ENCODE measurements at places on chromosomes 1 and 21. TPM values are rescaled to one million over a fixed set of nuclear protein-coding genes. Genes with fewer than 3 reads are reported as not detected.

DNA sequence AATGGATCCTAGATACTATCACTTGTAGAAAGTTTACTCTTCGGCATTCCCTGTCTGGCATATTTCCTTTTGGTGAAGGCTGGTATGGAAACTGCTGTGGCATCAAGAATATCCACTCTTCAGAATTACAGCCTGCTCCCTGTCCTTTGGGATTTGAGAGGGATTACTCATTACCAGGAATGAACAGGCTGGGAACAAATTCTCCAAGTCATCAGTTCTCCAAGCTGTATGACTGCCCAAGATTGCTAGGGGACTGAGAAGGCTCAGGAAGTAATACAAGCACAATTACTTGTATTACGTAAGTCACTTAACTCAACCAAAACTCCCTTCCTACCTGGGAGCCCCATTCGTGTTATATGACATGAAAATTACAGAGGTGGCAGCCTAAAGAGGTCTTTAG is 49.6 kb downstream of the CD58 start:
- peak overlapping the region; percentile 45 for H3K27ac ChIP-seq
- H3K4me3 ChIP-seq = no peak overlapping the region
- H3K36me3 ChIP-seq = peaks cover 70% of the 10 kb centered on the region

GRCh38 chr1:68322837-68323687 is 90.7 kb upstream of the WLS start:
- H3K4me3 ChIP-seq = no peak overlapping the region
- peaks cover 4% of the 10 kb centered on the region for H3K27me3 ChIP-seq
- DNase-seq = no peak
- H3K27ac ChIP-seq = no peak overlapping the region

Gene C4BPB
- total RNA-seq = 1.4 TPM

- H3K4me3 ChIP-seq = peak overlapping the region; percentile 99
- peaks cover 24% of the 10 kb centered on the region for H3K4me1 ChIP-seq
- DNase-seq = no peak
- no peaks in the 10 kb centered on the region for H3K36me3 ChIP-seq
- H3K27ac ChIP-seq = 0 out of 2 replicates have a peak overlapping the region, but pooled peaks have one; percentile 40
Observed at GRCh38 chr1:226308166-226308722, 720 bp downstream of the LIN9 start.

DNA sequence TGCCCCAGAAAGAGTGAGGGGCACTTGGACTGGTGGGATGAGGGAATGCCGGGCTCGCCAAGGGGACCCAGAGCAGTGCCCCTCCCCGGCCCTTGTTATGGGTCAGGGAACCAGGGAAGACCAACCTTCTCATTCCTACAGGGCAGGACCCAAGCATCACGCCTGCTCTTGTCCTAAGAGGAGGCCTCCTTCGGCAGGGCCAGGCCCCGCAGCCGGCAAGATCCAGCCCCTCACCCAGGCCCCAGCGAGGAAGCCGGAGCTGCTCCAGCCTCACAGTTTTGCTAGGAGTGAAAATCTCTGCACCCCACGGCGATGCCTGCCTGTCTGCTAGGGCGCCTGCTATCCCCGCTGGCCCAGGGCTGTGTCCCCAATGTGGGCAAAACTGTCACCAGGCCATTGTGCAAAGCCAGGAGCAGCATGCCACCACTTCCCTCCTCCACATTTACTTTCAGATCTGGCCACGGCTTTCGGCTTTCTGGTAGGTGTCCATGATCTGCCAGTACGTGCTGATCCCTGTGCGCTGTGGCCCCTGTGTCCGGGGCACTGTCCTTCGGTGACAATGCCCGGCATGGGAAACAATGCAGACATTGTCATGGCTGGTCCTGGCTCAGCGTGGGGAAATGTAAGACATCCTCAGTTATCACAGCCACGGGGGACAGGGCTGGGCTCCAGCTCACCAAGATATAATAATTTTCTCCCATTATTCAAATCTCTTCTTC is 9.6 kb downstream of the ACTRT2 start:
- peaks cover 86% of the 10 kb centered on the region for H3K27me3 ChIP-seq
- DNase-seq = no peak
- H3K4me1 ChIP-seq = no peaks in the 10 kb centered on the region
- H3K4me3 ChIP-seq = no peak overlapping the region

DNA sequence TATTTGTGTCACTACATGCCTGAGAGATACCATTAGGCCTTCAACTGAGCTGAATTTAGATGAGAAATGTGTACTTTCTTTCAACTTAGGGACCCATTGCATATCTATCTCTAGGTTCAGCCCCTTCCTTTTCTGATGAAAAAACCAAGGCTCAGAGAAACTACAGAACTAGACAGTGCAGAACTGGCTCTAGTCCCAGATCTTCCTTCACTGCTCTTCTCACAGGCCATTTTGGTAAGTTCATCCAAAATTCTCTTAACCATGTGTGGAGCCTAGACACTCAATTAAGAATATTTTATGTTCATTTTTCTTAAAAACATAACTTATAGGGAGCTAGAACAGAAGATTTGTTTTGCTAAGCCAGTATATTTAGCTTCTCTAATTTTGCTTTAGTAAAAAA is 128.9 kb downstream of the ASTN1 start:
- H3K27me3 ChIP-seq = no peaks in the 10 kb centered on the region
- no peak overlapping the region for H3K4me3 ChIP-seq
- DNase-seq = no peak
- H3K27ac ChIP-seq = no peak overlapping the region

GRCh38 chr1:171785766-171786165 is 4.3 kb downstream of the METTL13 start:
- no peaks in the 10 kb centered on the region for H3K27me3 ChIP-seq
- DNase-seq = no peak
- peaks cover 10% of the 10 kb centered on the region for H3K4me1 ChIP-seq
- H3K4me3 ChIP-seq = no peak overlapping the region
- peaks cover 38% of the 10 kb centered on the region for H3K36me3 ChIP-seq

DNA sequence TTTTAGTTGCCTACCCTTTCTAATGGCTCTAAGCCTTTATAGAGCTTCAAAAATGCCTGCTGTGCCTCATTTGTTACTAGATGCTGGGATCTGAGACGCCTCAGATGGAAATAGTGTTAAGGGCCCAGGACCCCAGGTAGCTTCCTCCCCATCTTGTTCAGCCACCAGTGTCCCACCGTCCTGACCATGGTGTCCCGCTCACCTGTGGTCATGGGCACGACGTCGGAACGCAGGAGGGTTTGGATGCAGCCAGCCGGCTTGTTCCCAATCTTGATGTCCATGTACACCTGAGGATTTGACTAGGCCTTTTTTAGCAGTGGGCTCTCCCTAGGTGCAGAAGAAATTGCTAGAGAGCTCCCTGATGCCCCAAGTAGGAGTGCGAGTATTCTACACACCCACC is 31.1 kb downstream of the PABPC4 start:
- H3K27me3 ChIP-seq = no peaks in the 10 kb centered on the region
- no peaks in the 10 kb centered on the region for H3K4me1 ChIP-seq
- H3K27ac ChIP-seq = no peak overlapping the region
- no peak for DNase-seq
- H3K4me3 ChIP-seq = no peak overlapping the region

- no peak overlapping the region for H3K27ac ChIP-seq
- no peaks in the 10 kb centered on the region for H3K27me3 ChIP-seq
- H3K4me1 ChIP-seq = no peaks in the 10 kb centered on the region
- no peak for DNase-seq
Observed at GRCh38 chr1:51464828-51465227, 54.2 kb downstream of the EPS15 start.

DNA sequence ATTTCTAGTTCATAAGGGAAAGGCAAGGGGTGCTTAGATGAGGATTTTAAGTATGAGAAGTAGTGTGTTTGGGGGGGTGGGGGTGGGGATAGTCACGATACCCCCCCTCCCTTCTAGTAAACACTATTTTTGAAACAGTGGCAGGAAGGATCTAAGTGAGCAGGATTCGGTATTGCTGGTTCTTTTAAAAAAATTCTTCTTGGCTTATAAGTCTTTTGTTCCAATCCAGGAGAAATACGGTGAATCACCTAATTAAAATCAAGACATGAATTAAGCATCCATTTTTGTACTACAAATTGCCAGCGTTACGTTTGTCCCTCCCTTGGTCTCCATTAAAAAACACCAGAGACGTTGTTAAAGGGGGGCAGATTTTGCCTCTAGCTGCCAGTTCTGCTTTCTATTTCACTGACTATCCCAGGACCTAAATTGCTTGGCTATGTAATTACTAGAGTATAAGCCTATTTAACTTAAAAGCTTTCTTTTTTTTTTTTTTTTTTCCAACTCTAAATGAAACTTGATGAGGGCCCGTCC is 911 bp downstream of the LMO4 start:
- peak overlapping the region; percentile 96 for H3K4me3 ChIP-seq
- no peaks in the 10 kb centered on the region for H3K27me3 ChIP-seq
- H3K4me1 ChIP-seq = peaks cover 38% of the 10 kb centered on the region
- DNase-seq = no peak

Gene CR2
- total RNA-seq = 4.3 TPM

GRCh38 chr1:175572932-175573868 is 170.2 kb downstream of the TNR start:
- 0 out of 2 replicates have a peak, but pooled peaks cover 3% of the 10 kb centered on the region for H3K27me3 ChIP-seq
- H3K27ac ChIP-seq = no peak overlapping the region
- DNase-seq = no peak
- no peak overlapping the region for H3K4me3 ChIP-seq
- no peaks in the 10 kb centered on the region for H3K4me1 ChIP-seq
- no peaks in the 10 kb centered on the region for H3K36me3 ChIP-seq

- H3K4me1 ChIP-seq = peaks cover 45% of the 10 kb centered on the region
- peak overlapping the region; percentile 86 for H3K27ac ChIP-seq
- peaks cover 13% of the 10 kb centered on the region for H3K36me3 ChIP-seq
- no peak for DNase-seq
- no peak overlapping the region for H3K4me3 ChIP-seq
Observed at GRCh38 chr1:200642481-200642880, 21.9 kb upstream of the KIF14 start.

DNA sequence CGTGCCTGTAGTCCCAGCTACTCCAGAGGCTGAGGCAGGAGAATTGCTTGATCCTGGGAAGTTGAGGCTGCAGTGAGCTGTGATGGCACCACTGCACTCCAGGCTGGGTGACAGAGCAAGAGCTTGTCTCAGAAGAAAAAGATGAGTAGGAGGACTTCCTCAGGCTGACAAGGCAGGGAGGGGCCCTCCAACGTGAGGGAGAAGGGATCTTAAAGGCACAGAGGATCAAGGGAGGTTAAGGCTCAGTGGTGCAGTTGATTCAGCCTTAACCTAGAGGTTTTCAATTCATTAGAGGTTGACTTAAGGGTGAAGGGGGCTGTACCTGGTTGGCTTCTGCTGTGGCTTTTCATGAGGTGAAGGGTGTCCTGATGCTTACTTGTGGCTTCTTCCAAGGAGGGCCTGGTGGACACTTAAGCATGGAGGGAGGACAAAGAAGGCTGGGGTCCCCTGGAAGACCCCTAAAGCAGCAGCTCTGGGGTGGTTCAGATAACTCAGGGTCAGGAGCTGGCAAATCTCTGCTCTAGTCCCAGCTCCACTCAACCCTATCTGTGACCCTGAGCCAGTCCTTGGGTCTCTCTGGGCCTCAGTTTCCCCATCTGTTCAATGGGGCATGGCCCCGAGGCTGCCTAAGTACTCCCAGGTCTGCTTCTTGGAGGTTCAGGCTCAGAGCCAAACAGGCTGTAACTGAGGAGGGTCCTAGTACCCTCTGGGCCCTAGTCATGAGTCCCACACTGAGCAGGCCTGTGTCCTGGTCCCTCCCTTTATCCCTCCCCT is 6.3 kb downstream of the EXTL1 start:
- no peaks in the 10 kb centered on the region for H3K27me3 ChIP-seq
- H3K4me3 ChIP-seq = no peak overlapping the region
- no peak overlapping the region for H3K27ac ChIP-seq
- no peaks in the 10 kb centered on the region for H3K4me1 ChIP-seq

- no peak for DNase-seq
- no peaks in the 10 kb centered on the region for H3K27me3 ChIP-seq
- H3K4me1 ChIP-seq = no peaks in the 10 kb centered on the region
- no peaks in the 10 kb centered on the region for H3K36me3 ChIP-seq
- H3K4me3 ChIP-seq = no peak overlapping the region
- no peak overlapping the region for H3K27ac ChIP-seq
Observed at GRCh38 chr1:31372051-31372450, 825 bp downstream of the FABP3 start.

Gene SPRR1B
- total RNA-seq = not detected

DNA sequence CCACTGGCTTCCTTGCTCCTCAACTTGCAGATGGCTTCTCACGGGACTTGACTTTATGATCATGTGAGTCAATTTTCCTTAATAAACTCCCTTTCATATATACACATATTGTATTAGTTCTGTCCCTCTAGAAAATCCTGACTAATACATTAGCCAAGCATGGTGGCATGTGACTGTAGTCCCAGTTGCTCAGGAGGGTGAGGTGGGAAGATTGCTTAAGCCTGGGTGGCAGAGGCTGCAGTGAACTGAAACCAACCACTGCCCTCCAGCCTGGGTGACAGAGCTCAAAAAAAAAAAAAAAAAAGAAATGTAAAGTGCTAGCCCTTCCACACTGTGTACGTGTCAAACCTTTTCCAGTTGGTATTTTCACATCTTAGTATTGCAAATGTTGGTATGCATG is 857.0 kb downstream of the LTN1 start:
- no peak for DNase-seq
- no peaks in the 10 kb centered on the region for H3K4me1 ChIP-seq
- H3K27ac ChIP-seq = no peak overlapping the region
- H3K4me3 ChIP-seq = no peak overlapping the region

GRCh38 chr1:63671514-63671913 is 78.3 kb downstream of the PGM1 start:
- DNase-seq = no peak
- H3K4me1 ChIP-seq = peaks cover 13% of the 10 kb centered on the region
- no peaks in the 10 kb centered on the region for H3K27me3 ChIP-seq

- H3K36me3 ChIP-seq = no peaks in the 10 kb centered on the region
- H3K27me3 ChIP-seq = no peaks in the 10 kb centered on the region
- H3K4me3 ChIP-seq = no peak overlapping the region
- H3K27ac ChIP-seq = no peak overlapping the region
- peaks cover 26% of the 10 kb centered on the region for H3K4me1 ChIP-seq
- DNase-seq = no peak
Observed at GRCh38 chr1:8642114-8642513, 175.3 kb downstream of the RERE start.

- no peaks in the 10 kb centered on the region for H3K36me3 ChIP-seq
- no peaks in the 10 kb centered on the region for H3K27me3 ChIP-seq
- DNase-seq = no peak
Observed at GRCh38 chr1:90488451-90488850, 228.7 kb downstream of the BARHL2 start.

Gene DMRTA2
- total RNA-seq = not detected

DNA sequence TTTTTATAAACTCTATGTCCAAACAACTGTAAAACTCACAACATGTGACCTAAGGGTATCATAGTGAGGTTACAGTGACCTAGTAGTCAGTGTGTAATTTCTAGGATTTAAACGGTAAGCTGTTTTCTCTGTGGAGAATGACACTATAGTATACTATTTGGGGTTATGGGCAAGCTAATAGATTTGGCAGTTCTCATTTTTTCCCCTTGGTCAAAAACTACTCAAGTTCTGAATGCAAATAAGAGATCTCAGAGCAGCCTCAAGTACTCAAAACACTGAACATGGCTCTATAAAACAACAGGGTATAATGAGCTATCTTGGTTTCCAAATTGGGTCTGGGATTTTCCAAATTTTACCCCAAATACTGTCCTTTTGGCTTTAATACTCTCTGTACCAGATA is 88.5 kb upstream of the HMCN1 start:
- peaks cover 16% of the 10 kb centered on the region for H3K4me1 ChIP-seq
- H3K27ac ChIP-seq = no peak overlapping the region
- H3K27me3 ChIP-seq = no peaks in the 10 kb centered on the region
- H3K36me3 ChIP-seq = no peaks in the 10 kb centered on the region
- DNase-seq = no peak

Gene SPRR2B
- not detected for total RNA-seq

All from PC-9 (cell line).